ENCODE measurements at places on chromosomes 7 and 10.
A peak's percentile ranks its signal among the peaks of the same experiment; 100 is the strongest.

- no peak overlapping the region for H3K27ac ChIP-seq
- H3K4me1 ChIP-seq = no peaks in the 10 kb centered on the region
- no peaks in the 10 kb centered on the region for H3K27me3 ChIP-seq
Measured at GRCh38 chr7:101990811-101991418, 173.5 kb downstream of the CUX1 start.

- DNase-seq = no peak
- H3K27me3 ChIP-seq = no peaks in the 10 kb centered on the region
- H3K4me1 ChIP-seq = peaks cover 44% of the 10 kb centered on the region
- no peak overlapping the region for H3K27ac ChIP-seq
Measured at GRCh38 chr10:12198156-12198555, 2.2 kb downstream of the CDC123 start.

DNA sequence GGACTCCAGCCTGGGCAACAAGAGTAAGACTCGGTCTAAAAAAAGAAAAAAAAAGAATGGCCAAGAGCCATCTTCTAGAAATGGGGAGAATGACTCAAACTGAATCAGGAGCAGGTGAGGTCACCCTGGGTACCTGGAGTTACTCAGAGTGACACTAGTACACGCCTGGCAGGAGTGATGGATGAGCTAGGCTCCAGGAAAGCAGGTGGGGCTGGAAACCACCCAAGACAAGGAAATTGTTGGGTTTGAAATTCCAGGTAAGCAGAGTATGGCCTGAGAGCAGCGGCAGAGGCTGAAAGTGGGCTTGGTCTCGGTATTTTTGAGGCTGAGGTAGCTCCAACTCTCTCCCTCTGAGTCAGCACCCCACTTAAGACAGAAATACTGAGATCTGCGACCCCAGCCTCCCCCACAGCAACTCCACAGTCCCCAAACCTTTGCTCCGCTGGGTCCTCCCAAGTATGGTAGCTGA, 18.5 kb downstream of the DDIT4 start:
- no peaks in the 10 kb centered on the region for H3K36me3 ChIP-seq
- no peak overlapping the region for H3K4me3 ChIP-seq
- DNase-seq = no peak

DNA sequence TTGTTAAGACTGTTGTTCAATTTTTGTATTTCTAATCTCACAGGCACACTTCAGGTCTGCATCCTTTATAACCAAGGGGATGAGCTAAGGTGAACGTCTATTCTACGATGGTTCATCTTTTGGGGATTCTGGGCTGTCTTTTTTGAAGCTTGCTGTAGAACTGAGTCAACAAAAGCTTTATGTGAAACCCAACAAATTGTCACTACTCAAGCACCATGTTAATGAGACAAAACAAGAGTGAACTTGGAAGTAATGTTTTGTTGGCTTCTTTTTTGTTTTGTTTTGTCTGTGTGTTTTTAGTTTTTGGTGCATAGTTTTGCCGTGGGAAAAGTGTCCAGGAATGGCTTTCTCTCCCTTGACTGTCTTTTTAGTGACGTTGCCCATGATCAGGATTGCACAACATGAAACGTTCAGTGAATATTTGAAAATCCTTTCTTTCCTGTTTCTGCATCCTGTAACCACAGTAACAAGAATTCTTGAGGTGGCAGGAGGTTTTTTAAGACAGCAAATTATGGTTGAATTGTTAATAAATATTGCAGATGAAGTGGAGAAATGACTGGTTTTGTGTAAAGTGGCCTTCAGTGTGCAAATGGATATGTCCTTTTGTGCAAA, 65.6 kb downstream of the WIPF3 start:
- H3K27me3 ChIP-seq = no peaks in the 10 kb centered on the region
- no peaks in the 10 kb centered on the region for H3K4me1 ChIP-seq
- no peaks in the 10 kb centered on the region for H3K36me3 ChIP-seq
- DNase-seq = no peak
- H3K4me3 ChIP-seq = no peak overlapping the region
- H3K27ac ChIP-seq = no peak overlapping the region

GRCh38 chr10:71067098-71067740, 145.2 kb upstream of the UNC5B start:
- no peak for DNase-seq

DNA sequence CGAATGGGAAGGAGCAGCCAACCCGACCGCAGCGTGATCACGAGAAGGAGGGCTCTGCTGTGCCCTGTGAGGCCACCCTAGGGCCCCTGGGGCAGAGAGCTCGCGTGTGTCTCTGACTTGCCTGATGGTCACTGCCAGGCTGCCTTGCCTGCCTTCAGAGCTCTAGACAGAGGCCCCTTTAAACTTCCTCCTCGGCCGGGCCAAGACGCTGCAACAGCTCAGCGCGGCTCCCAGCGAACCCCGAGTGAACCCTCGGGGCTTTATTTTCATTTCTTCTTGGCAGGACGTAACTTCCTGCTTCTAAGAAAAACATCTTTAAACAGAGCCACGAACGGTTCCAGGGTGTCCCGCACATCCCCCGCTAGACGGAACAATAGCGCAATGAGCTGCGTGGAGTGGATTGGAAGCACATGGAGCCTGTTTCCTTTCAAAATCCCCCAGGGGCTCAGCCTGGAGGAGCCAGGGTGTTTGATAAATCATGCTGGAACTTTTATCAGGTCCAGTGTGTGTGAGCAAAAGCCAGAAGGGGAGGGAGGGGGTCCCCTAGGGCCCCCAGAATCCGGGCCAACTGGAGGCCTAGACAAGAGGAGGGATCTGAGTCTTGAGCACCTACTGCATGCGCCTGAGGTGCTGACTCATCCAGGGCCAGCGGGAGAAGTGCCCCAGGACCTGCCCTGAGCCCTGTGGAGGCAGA, 134.1 kb upstream of the GDF10 start:
- no peak for DNase-seq
- peak overlapping the region; percentile 37 for H3K4me3 ChIP-seq
- H3K27ac ChIP-seq = peak overlapping the region; percentile 70
- H3K27me3 ChIP-seq = no peaks in the 10 kb centered on the region

DNA sequence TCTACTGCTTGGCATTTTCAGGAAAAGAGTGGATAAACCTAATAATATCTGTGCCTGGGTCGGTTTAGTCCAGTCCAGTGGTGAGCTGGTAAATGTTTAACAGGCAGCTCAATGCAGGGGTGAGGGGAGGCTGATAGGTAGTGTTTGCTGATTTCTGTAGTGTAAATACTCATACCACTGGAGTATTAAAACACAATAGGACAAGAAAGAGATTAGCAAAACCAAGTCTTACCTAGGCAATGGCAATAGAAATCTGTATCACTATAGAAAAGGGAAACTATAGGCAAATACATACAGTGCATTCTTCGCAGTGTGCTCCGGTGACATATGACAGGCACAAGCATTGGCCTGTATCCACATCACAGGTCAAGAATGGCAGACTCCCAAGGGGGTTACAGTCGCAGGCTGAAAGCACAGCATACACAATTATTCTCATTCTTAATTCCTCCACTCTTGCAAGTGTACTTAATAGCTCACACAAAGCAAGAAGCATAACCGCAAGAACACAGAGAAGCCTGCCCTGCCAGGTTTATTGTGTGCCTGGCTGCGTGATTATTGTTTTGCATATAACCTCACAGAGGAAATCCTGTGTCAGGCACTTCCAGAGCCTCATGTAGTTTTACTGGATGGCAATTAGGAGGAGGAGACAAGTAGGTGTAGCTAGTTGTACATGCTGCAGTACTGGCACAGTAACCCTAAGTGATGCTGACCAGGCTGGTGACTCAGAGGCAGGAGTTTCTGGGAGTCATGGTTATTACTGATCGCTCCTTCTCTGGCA, 35.0 kb downstream of the LAMB4 start:
- peak overlapping the region; percentile 21 for H3K27ac ChIP-seq
- no peaks in the 10 kb centered on the region for H3K36me3 ChIP-seq
- no peak overlapping the region for H3K4me3 ChIP-seq
- H3K4me1 ChIP-seq = peaks cover 9% of the 10 kb centered on the region
- no peaks in the 10 kb centered on the region for H3K27me3 ChIP-seq

GRCh38 chr7:27423290-27423689, 180.7 kb downstream of the EVX1 start:
- no peak for DNase-seq
- no peak overlapping the region for H3K27ac ChIP-seq
- H3K36me3 ChIP-seq = no peaks in the 10 kb centered on the region
- H3K4me3 ChIP-seq = no peak overlapping the region
- H3K4me1 ChIP-seq = peaks cover 5% of the 10 kb centered on the region
- H3K27me3 ChIP-seq = no peaks in the 10 kb centered on the region

- no peak overlapping the region for H3K4me3 ChIP-seq
- DNase-seq = no peak
- no peak overlapping the region for H3K27ac ChIP-seq
Measured at GRCh38 chr7:112064627-112065385, 141.4 kb downstream of the DOCK4 start.

DNA sequence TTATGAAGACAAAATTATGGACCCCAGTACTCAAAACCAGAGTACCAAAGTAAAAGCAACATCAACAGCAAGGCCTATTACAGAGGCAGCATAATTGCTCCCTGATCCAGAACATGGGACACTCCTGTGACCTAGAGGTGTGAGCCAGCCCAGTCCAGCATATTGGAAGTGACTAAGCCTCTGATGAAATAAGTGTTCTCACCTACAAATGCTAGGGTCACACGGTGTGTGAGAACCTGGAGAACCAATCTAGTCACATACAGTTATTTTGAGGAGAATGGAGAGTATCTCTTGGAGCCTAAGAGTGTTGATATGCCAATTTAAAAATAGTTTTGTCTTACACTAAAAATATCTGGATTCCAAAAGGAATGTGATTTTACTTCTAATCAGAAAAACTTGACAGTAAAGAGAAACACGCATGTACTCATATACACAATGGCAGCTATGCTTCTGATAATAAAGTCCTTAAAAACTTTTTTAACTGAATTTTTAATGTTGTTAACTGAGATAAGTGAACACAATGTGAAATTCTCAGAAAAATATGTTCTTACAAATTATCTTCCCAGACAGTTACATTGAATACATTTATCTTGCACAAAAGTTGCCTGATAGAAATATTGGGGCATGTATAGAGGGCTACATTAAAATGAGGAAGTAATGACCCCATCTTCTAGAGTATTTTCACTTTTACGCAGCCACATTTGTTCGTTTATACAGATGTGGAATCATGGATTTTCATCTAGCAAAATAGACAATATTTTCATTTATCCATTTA, 56.8 kb upstream of the CD36 start:
- H3K27ac ChIP-seq = no peak overlapping the region
- no peaks in the 10 kb centered on the region for H3K36me3 ChIP-seq
- H3K4me1 ChIP-seq = peaks cover 7% of the 10 kb centered on the region
- H3K4me3 ChIP-seq = no peak overlapping the region
- no peaks in the 10 kb centered on the region for H3K27me3 ChIP-seq

- no peak for DNase-seq
- H3K4me1 ChIP-seq = no peaks in the 10 kb centered on the region
- no peaks in the 10 kb centered on the region for H3K36me3 ChIP-seq
- no peaks in the 10 kb centered on the region for H3K27me3 ChIP-seq
- no peak overlapping the region for H3K27ac ChIP-seq
Measured at GRCh38 chr7:158256091-158256816, 331.4 kb downstream of the PTPRN2 start.

DNA sequence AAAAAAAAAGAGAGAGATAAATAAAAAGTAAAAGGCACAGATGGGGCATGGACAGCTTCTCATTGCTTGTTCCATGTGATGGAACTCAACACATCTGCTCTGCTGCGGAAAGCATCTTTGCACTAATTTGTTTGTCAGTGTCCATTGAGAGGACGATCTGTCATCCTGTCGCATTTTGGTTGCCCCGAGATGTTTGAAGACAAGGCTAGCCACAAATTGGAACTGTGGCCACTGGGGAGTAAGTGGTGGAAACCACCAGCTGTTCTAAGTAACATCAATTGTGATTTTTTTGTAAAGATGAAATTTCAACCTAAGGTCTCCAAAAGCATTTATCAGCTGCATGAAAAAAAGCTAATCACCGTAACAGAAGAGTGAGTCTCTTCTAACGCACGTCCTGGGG, 312.7 kb downstream of the ADARB2 start:
- no peaks in the 10 kb centered on the region for H3K36me3 ChIP-seq
- H3K27ac ChIP-seq = no peak overlapping the region
- no peaks in the 10 kb centered on the region for H3K27me3 ChIP-seq
- peaks cover 3% of the 10 kb centered on the region for H3K4me1 ChIP-seq
- no peak overlapping the region for H3K4me3 ChIP-seq

GRCh38 chr10:11148142-11149028, 130.7 kb downstream of the CELF2 start:
- H3K4me3 ChIP-seq = no peak overlapping the region
- peak overlapping the region; percentile 28 for H3K27ac ChIP-seq
- no peaks in the 10 kb centered on the region for H3K27me3 ChIP-seq

GRCh38 chr7:99219985-99220384, 12.1 kb upstream of the KPNA7 start:
- peaks cover 13% of the 10 kb centered on the region for H3K4me1 ChIP-seq
- H3K36me3 ChIP-seq = no peaks in the 10 kb centered on the region
- no peak for DNase-seq
- H3K27me3 ChIP-seq = no peaks in the 10 kb centered on the region
- H3K27ac ChIP-seq = no peak overlapping the region

GRCh38 chr7:43850348-43851116, 18.8 kb downstream of the MRPS24 start:
- DNase-seq = no peak
- no peaks in the 10 kb centered on the region for H3K36me3 ChIP-seq
- H3K4me3 ChIP-seq = no peak overlapping the region
- no peak overlapping the region for H3K27ac ChIP-seq

GRCh38 chr7:8386926-8387550, 46.4 kb upstream of the NXPH1 start:
- H3K27ac ChIP-seq = no peak overlapping the region
- H3K4me3 ChIP-seq = no peak overlapping the region
- H3K4me1 ChIP-seq = no peaks in the 10 kb centered on the region
- H3K36me3 ChIP-seq = no peaks in the 10 kb centered on the region

GRCh38 chr7:11831736-11832495, at the start of gene THSD7A:
TSS of gene THSD7A (minus strand) at chr7:11832198. CDS start at chr7:11831946, 252 bp downstream.
- no peak for DNase-seq
- peaks cover 21% of the 10 kb centered on the region for H3K4me1 ChIP-seq
- H3K27me3 ChIP-seq = peaks cover 21% of the 10 kb centered on the region
- peak within 1 kb of the TSS; percentile 55 for H3K27ac ChIP-seq
- H3K4me3 ChIP-seq = peak within 1 kb of the TSS; percentile 24
- H3K36me3 ChIP-seq = no peaks in the 10 kb centered on the region

- H3K4me1 ChIP-seq = no peaks in the 10 kb centered on the region
- H3K27me3 ChIP-seq = no peaks in the 10 kb centered on the region
- H3K36me3 ChIP-seq = no peaks in the 10 kb centered on the region
- no peak overlapping the region for H3K27ac ChIP-seq
- H3K4me3 ChIP-seq = no peak overlapping the region
Measured at GRCh38 chr7:77252506-77252905, 52.9 kb upstream of the FGL2 start.

DNA sequence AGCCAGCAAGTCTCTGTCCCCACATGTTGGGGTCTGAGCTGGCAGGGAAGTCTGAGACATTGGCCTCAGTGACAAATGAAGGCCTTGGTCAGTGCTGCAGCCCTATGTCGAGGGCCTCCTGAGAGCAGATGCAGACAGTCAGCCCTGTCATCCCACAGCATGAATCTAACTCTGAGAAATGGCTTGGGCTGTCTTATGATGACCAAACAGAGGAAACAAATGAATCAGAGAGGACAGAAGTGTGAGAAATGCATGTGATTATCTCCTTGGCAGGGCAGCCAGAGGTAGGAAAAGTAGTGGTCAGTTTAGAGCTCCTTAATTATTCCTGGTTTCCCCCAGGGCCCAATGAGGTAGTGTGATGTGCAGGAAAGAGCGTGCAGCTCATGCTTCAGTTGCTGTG, 287.6 kb downstream of the SORCS3 start:
- no peak overlapping the region for H3K27ac ChIP-seq
- H3K4me3 ChIP-seq = no peak overlapping the region
- DNase-seq = no peak
- H3K27me3 ChIP-seq = no peaks in the 10 kb centered on the region

- H3K4me1 ChIP-seq = peaks cover 100% of the 10 kb centered on the region
- H3K36me3 ChIP-seq = no peaks in the 10 kb centered on the region
- H3K27ac ChIP-seq = peak overlapping the region; percentile 80
- DNase-seq = no peak
- no peak overlapping the region for H3K4me3 ChIP-seq
- H3K27me3 ChIP-seq = no peaks in the 10 kb centered on the region
Measured at GRCh38 chr10:80412486-80412885, 4.1 kb downstream of the PRXL2A start.

All from esophagus squamous epithelium (tissue), 5 donors.